ENCODE measurements at places on chromosomes 2 and 18.

GRCh38 chr18:25771796-25772195, 318.6 kb downstream of the SS18 start:
- DNase-seq, result no peak

DNA sequence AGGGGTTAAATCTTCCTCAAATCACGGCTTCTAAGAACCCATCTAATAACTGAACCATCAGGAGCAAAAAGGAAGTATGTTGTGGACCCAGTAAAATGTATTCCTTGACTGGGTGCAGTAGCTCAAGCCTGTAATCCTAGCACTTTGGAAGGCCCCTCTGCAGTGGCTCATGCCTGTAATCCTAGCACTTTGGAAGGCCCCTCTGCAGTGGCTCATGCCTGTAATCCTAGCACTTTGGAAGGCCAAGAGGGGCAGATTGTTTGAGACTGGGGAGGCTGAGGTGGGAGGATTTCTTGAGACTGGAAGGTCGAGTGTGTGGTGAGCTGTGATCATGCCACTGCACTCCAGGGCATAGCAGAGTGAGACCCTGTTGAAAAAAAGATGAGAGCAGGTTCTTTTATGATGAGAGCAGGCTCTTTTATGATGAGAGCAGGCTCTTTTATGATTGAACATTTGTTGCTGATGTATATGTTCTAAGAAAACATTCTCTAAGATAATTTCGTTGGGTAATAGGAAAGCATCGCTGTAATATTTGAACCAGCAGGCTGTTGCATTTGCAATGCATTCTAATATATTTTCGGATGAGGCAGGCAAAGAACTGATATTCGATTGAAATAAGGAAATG, 3.5 kb upstream of the PARD6G start:
- no peak for DNase-seq

DNA sequence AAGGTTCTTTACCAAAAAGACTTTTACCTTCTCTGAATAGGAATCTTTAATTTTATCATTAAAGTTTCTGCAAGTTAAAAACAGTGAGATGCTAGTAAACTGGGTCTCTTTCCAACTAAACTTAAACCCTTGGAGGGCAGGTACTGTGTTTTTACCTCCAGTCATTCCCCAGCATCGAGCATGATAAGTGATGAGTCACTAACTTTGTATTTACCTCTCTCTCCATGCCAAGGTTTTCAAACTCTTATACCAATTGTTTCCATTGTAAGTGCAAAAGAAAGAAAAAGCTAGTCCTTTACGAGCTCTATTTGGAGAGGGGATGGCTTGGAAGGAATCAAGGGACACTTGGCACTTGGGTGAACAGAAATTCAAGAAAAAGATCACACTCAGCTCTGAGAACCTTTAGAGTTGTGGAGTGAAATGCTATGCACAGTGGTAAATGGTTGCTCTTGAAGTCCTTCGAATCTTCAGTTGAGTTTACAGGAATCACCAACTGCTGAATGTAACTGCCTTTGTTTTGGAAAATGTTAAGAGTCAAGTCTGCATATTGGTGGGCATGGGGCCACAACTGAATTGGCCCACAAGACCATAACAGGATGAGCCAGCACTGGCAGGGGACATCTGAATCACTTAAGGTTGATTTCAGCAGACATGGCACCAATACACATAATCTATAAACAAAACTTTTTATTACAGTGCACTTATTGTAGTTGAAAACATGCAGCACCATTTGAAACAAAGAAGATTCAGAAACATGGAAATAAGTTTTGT, 8.3 kb upstream of the RBM43 start:
- DNase-seq, result no peak

DNA sequence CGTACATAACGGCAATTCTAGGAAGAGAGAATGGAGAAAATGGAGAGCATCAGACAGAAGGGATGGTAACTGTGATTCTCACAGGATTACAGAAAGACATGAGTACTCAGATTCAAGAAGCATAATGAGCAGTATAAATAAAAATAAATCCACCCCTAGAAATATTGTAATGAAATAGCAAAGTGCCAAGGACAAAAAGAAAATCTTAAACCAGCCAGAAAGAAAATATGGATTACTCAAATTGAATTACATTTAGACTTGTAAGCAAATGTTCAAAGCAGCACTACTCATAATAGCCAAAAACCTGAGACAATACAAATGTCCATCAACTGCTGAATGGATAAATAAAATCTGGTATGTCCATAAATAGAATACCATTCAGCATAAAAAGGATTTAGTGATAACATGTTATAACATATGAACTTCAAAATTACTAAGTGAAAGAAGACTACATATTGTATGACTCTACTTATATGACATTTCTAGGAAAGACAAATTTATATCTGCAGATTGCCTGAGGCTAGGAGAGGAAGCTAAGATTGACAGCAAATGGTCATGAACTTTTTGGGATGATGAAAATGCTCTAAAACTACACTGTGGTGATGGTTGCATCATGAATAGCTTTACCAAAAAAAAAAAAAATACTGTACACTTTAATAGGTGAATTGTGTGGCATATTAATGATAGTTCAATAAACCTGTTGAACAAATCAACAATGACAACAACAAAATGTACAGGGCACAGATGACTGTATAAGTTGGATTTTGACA, 63.4 kb upstream of the SPTBN1 start:
- DNase-seq, result no peak

DNA sequence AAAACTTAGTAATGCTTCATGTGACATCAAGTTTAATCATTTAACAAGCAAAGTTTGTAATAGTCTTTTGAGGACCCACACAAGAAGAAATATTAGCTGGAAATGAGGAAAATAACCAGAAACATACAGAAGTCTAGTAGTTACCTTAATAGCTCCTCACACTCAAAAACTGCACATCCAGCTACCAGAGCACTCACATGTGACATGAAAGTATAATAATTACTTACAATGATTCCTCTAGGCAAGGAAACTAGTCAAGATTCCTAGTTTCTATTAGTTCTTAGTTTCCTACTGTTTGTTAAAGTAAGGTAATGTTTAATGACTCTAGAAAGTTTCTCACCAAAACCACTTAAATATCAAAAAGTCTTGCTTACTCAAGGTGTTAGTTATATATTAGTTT, 335.8 kb downstream of the RAD51AP2 start:
- no peak for DNase-seq

GRCh38 chr2:28293416-28293815, 99.2 kb upstream of the FOSL2 start:
- DNase-seq, result no peak

GRCh38 chr2:26905341-26906198, 57.6 kb downstream of the DPYSL5 start:
- no peak for DNase-seq

DNA sequence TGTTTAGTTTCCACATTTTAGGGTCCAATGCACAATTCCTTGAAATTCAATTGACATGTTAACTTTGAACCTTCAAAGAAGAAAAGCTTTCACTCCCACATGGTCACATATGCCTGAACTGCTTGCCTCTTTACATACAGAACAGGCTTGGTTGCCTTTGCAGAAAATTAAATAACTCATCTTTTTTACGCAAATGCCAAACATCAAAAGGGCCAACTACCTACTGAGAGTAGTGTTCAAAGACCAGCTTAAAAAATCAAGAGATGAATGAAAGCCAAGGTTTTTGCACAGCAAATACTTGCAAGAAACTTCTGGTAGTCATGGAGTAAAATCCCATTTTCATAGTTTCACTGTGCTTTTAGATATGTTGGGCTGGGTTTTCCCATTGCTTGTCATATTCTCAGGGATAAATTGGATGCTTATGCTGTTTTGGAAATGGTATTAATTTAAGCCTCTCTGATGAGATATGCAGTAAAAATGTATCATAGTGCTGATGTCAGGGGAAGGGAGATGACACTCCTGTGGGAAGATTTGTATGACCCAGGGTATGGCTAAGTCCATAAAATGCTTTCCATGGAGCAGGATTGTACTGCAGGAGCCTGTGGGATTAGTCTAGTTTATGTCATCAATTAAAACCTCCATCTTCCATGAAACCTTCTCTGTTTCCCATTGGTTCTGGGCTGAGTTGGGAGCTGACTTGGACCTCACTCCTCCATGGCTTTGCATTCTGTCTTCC, 60.6 kb upstream of the DARS1 start:
- no peak for DNase-seq

DNA sequence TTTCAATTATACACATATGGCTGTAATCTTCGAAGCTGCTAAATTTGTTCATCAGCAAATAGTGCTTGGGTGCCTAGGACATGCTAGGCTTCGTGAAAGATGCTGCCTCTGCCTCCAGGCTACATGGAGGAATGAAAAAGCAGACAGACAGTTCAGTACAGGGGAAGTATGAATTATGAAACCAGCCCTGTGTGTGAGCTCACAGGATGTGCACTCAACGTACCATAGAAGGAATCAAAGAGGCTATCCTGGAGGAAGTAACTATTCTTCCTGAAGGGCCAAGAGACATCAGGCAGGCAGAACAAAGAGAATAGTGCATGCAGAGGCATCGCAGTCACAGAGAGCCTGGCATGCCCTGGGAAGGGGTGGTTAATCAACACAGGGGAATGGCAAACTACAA, 61.4 kb downstream of the DYM start:
- DNase-seq, result peak; percentile 7

- no peak for DNase-seq
Observed at GRCh38 chr2:67948506-67948905, 114.3 kb downstream of the C1D start.

DNA sequence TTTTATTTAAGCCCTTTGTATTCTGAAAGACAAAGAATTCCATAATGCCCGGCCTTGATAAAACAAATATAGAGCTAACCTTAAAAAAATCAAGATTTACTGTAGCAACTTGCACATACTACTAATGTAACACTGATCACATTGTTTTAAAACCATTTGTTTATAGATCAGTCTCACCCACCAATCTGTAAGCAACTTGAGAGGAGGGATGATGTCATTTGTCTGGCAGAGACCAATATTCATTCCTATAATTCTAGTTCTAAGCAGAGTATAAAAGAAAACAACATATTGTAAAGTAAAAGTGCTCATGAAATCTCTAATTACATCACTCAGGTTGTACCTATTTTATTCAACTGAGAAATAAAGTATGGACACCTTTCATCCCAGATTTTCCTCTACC, 380.6 kb downstream of the TGIF1 start:
- DNase-seq, result no peak

DNA sequence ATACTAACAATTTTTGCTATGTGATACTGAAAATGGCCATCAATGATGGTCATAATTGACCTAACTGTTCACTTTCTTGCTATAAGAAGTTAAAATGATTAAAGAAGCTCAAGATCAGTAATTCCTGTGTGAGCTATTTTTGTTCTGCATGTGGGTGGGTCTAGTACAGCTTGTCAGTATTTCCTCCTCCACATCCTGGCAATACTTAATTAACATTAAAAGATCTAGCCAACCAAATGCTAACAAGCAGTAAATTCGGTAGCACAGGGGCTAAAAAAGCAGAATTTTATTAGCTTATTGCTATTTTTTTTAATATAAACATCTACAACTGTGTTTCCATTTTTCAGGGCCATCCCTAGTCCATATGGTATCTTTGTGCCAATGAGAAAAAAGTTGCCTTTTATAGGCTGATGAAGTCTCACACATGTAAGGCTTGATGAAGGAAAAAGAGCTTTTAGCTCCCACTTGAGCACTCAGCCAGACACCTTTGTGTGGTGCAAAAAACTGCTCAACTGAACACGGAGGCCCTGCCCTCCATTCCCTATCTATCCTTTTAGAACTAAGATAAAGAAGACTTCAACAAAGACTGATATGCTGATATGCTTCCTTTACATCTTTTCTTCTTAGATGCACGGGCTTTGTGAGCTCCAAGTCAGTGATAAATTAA, 4.9 kb upstream of the PNO1 start:
- DNase-seq, result no peak

DNA sequence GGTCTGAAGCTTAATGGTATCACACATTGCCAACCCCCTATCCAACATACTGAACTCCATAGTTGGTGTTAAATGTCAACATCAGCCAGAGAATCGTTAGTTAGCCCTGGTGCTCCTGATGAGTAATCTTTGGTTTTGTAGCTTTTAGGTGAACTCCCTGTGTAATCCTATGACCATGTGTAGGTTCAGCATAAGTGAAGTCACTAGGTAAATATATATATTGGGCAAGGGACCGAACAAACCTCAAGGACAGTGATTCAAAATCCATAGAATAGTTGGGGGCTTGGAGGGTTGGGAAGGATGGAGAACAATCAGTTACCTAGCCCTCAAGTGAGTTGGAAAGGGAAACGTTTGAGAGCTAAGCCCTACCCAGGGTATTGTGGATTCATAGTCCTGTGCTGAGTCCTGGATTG, 16.0 kb upstream of the AP1S3 start:
- DNase-seq, result peak; percentile 18

- no peak for DNase-seq
Observed at GRCh38 chr2:49753344-49753985, 599.1 kb upstream of the FSHR start.

DNA sequence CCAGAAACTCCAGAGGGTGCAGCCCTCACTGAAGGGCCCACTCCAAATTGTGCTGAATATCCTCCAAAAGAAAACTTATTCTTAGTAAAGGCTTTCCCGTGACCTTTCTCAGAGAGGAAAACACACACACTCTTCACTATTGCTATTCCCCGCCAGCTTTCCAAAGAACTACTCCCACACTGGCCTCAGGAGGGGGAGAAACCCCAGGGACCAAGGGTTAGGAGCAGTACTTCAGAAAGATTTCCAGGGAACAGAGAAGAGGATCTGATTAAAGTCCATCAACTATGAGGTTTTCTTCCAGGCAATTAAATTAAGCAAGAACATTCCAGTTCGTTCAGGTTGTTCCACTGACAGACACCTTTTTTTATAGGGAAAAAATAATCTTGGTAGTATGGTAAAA, 150.2 kb downstream of the TTC32 start:
- no peak for DNase-seq

GRCh38 chr2:38384338-38384737, 7.3 kb upstream of the ATL2 start:
- DNase-seq, result no peak

DNA sequence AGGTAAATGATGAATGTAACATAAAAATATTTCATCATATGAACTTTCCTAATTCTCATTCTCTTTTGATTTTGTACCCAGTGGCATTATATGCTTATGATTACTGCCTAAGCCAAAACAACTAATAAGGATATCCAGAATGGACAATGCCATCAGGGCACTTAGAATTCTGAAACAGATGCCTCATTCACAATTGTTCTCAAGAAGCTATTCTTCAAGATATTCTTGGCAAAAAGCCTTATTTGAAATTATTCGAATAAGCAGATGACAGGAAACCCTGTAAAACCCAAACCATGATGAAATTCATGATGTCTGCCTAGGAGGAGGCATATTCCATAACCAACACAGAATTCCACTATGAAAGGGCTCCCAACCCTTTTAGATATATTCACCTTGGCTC, 353.2 kb upstream of the TRIB2 start:
- no peak for DNase-seq

- peak; percentile 14 for DNase-seq
Observed at GRCh38 chr2:119223521-119224390, at the start of gene STEAP3. STEAP3 (plus strand) TSS chr2:119223834; CDS start chr2:119231013, 7,179 bp downstream.

DNA sequence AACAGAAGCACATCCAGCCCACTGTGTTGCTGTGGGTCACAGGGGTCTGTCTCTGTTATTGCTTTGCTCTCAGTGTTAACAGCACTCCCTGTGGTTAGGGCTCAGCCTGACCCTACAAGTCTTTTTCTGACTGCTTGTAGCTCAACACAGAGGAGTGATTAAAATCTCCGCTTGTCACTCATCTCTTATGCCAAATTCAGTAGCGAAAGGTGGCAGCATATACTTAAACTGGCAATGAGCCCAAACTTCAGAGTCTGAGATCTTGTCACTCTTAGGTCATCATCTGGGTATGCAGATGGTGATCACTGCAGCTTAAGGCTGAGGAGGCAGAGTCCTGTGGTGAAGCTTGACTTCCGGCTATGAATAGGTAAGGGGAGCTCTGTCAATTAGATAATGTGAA, 63.3 kb upstream of the CSRNP3 start:
- peak; percentile 34 for DNase-seq
